ENCODE measurements at places on chromosomes 12 and 14.

DNA sequence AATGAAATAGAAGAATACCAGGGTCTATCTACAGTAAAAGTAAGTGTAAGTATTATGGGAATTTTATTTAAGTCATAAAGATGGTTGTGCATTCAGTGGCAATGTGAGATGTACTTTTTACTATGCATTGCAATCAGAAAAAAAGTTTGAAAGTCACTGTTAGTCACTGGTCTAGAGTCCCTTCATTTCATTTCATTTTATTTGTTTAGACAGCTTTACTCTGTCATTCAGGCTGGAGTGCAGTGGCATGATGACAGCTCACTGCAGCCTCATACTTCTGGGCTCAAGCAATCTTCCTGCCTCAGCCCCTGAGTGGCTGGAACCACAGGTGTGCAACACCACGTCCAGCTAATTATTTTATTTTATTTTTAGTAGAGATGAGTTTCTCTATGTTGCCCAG, 42.6 kb downstream of the TGFB3 start:
- no peak for DNase-seq

DNA sequence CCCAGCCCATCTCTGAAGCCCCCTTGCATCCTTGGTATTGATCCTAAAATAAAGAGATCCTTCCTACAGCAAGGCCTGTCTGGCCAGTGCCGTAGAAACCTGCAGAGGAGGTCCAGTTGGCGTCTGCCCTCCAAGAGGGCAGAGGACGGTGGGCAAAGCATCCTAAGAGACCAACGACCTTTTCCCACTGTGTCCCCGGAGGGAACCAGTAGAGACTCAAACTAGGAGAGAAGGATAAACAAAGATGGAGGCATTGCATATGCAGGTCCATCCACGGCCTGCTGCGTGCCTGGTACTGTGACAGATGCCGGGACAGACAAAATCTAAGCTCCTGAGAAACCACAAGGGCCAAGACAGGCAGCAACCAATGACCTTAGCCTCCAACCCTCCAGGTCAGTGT, 3.8 kb downstream of the NCKAP5L start:
- DNase-seq = no peak

GRCh38 chr12:644818-645552, 18.3 kb downstream of the NINJ2 start:
- DNase-seq = no peak

GRCh38 chr12:57165741-57166140, 18.3 kb upstream of the LRP1-AS start:
- no peak for DNase-seq

GRCh38 chr14:47507861-47508260, 167.5 kb downstream of the MDGA2 start:
- no peak for DNase-seq

- no peak for DNase-seq
Observed at GRCh38 chr14:65513671-65514070, 101.1 kb downstream of the FUT8 start.

- no peak for DNase-seq
Observed at GRCh38 chr14:80624581-80624980, 317.0 kb downstream of the CEP128 start.

- no peak for DNase-seq
Observed at GRCh38 chr14:67385120-67385519, 25.0 kb downstream of the EIF2S1 start.

DNA sequence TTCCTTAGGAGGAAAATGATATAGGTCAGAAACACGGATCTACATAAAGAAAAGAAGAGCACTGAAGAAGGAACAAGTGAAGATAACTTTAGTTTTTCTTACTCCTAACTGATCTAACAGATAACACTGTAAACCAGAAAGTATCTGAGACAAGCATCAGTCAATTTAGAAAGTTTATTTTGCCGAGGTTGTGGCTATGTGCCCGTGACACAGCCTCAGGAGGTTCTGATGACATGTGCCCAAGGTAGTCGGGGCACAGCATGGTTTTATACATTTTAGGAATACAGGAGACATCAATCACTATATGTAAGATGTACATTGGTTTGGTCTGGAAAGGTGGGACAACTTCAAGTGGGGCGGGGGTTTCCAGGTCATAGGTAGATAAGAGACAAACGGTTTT, 23.0 kb downstream of the SAMD15 start:
- DNase-seq = no peak

DNA sequence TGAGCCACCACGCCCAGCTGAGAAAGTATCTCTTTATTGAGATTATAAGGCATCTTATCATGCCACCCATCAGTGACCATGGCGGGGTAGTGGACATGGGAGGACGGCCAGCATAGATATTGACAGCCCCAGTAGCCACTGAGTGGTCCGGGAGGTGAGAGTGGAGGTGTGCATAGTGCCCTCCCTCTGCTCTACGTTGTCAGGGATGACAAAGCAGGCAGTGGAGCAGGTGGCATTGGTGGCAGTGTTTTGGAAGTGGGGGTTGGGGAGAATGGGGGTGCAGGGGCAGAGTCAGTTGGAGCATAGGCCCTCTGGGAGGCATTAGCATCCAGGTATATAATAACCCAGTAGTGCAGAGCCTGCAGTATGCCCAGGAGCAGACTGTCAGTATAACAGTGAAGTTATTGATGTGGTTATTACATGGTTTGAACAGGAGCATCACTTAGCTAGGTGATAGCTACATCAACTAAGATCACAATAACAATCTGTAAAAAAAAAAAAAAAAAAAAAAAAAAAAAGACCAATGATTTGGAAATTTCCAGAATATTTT, 41.1 kb downstream of the GNG2 start:
- no peak for DNase-seq

DNA sequence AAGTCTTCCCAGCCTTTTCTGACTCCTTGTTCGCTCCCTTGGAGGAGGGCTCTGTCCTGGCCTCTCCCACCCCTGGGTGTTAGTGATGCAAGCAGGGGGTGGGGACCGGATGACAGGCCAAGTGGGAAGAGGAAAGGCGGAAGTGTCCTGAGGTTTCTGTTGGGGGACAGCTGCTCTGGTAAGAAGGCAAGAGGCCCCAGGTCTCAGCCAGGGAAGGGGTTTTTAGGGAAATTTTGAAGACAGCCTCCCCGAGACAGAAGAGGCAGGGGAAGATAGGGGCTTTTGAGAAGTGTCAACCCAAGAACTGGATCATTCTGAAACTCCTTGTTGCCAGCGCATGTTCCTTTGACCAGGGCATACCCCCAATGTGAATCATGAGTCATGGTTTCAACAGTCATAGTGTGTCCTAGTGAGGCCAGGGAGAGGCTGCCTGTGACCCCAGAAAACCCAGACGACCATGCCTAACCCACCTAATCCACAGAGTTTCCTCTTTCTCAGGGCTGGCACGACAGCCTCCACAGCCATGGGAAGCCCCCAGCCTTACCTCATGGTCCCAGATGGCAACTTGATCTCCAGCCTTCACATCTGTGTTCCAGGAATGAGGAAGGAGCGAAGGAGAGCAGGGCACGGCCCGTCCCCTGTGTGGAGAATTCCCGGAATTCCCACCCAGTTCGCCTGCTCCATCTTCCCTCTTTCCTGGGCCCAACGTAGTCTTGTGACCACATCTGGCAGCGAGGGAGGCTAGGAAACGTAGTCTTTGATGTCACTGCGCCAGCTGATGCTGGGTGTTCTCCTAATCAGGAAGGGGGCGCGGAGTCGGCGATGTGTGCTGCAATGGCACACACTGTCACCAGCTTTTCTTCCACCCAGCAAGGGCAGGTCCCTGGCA, 4.9 kb upstream of the GPR132 start:
- no peak for DNase-seq

DNA sequence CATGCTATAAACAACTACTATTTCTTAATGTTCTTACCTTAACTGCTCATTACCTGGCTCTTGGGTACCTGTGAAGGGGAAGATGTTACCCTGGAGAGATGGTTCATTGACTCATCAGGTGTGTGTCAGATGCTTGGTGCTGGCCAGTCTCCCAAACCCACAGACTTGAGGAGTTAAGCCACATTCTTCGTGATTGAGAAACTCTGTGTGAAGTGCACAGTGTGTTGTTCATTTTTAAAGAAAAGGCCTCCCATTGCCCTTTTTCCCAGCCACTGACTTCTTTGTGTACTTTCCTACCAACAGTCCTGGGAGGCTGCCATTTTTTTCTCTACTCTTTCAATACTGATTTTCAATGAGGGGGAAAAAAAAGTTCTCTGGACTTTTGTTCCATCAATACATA, 3.2 kb downstream of the MGST1 start:
- no peak for DNase-seq

GRCh38 chr12:127590868-127591267, 676.1 kb upstream of the TMEM132C start:
- DNase-seq = no peak

GRCh38 chr12:106233011-106233410, 14.8 kb downstream of the CKAP4 start:
- no peak for DNase-seq

GRCh38 chr14:99724939-99725773, 41.1 kb downstream of the CYP46A1 start:
- no peak for DNase-seq

All from cortex of kidney (tissue), 1 donor.